ENCODE measurements at places on chromosomes 13 and 19.

DNA sequence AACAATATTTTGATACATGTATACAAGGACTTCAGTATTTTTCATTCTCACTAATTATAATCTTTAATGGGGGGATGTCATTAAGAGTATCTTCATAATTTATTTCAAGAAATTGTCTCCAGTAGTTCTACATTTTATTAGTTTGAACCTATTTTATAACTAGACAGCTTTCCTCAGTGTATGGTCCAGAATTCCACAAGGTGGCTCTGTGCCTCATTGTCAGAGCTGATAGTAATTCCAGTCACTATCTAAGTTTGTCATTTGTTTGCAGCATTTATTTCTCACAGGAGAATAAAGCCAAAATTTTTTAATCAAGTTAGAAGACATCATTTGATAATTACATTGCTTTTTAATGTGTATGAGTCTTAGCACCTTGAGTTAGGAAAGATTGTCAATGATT is 1633.0 kb upstream of the PCDH20 start:
- no peak for DNase-seq

- no peak for DNase-seq
Observed at GRCh38 chr19:1986357-1987162, 29.0 kb downstream of the BTBD2 start.

GRCh38 chr19:8631425-8631819 is 989 bp downstream of the NFILZ start:
- no peak for DNase-seq

DNA sequence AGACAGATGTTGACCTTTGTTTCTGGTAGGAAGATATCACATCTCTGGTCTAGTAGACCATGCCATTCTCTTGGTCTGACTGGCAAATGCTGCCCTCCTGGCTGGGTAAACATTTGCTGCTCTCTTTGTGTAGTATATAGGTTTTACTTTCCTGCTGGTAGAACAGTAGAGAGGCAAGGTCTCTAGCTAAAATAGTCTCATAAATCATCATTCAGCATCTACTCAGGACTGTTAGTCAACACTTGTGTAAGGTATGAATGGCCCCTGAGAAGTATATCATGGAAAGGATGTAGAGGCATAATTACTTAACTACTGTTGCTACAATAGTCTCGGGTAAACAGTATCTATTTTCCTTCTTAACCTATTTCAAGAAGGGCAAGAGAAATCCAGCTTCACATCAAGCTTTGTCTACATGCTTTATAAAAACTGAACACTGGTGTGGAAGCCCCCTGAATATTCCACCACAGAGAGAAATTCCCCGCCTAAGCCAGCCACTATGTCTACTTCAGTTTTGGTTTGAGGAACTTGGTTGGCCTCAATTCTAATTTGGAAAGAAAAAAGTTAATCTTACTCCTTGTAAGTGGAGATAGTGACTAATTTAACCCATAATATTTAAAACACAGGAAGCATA is 18.4 kb upstream of the MYCBP2 start:
- DNase-seq = no peak

GRCh38 chr13:33176526-33176925 is 109.0 kb downstream of the STARD13 start:
- no peak for DNase-seq

DNA sequence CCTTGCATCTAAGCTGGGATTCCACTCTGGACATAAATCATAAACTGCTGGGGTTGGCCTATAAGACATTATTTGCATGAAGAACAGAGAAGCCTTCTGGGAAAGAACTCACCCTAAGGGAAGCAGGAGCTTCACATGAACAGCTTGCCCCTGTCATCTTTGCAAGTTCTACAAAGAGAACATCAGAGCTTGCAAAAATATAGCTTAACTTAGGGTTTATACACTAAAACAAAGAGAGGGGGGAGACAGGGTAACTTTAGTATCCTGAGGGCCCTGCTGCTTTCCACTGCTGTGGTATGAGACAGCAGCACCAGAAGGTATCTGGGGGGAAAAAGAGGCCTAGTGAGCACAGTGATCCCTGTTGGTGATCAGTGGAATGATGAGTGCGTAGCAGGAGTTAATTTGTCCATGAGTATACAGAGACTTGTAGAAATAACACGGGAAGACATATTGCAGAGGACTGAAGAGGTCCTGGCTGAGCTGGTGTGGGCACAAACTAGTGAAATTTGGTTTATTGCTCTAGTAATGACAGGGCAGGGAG is 116.1 kb upstream of the TSC22D1 start:
- no peak for DNase-seq

GRCh38 chr19:55478364-55478763 is 1.9 kb downstream of the ZNF628 start:
- DNase-seq = no peak

DNA sequence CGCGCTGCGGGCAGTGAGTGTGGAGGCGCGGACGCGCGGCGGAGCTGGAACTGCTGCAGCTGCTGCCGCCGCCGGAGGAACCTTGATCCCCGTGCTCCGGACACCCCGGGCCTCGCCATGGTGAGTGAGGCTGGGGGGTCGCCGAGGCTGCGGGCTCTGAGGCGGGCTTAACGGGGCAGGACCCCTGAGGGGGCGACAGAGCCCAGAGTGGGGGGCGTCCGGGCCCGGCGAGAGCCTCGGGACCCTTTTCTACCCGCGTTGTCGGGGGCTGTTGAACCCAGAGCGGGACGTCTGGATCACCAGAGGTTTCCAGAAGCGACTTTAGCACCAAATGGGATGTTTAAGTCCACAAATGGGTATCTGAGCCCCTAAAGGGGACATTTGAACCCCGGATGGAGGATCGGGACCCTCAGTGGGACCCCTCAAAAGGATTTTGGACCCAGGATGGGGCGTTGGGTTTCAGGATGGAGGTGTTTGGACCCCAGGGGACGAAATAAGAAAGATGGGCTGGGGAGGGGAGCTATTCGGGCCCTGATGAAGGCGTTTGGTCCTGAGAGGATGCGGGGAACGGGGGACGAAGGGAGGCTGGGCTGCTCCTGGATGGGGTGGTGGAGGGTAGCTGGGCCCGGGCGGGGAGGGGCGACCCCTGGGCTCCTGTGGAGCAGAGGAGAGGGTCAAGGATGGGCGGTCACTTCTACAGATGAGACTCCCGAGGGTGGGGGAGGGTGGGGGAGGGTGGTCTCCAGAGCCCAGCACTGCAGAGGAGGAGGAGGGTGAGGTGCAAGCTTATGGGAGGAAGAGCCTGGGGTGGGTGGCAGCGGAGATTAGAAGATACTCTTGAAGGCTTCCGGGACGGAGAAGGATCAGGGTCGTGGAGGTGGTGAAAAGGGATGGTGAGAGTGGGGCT is at the start of gene CALM3:
Gene CALM3, plus strand, starts transcription at position 13 of the 907 bp plus-strand sequence. Its CDS starts 105 bp downstream, at position 118.
- no peak for DNase-seq

GRCh38 chr19:57027360-57027759 is 92.4 kb upstream of the USP29 start:
- DNase-seq = no peak

DNA sequence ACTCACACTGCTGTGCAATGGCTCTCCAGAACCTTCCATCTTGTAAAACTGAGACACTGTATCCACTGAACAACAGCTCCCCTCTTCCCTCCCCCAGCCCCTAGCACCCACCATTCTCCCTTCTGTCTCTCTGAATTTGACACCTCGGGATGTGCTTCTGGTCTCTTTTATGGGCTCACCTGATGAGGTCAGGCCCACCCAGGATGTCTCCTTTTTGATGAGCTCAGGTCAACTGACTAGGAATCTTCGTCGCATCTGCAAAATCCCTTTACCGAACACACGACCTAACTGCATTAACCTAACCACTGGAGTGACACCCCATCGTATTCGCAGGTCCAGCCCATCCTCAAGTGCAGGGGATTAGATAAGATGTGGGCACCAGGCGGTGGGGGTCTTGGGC is 73.9 kb downstream of the GNG7 start:
- DNase-seq = no peak

DNA sequence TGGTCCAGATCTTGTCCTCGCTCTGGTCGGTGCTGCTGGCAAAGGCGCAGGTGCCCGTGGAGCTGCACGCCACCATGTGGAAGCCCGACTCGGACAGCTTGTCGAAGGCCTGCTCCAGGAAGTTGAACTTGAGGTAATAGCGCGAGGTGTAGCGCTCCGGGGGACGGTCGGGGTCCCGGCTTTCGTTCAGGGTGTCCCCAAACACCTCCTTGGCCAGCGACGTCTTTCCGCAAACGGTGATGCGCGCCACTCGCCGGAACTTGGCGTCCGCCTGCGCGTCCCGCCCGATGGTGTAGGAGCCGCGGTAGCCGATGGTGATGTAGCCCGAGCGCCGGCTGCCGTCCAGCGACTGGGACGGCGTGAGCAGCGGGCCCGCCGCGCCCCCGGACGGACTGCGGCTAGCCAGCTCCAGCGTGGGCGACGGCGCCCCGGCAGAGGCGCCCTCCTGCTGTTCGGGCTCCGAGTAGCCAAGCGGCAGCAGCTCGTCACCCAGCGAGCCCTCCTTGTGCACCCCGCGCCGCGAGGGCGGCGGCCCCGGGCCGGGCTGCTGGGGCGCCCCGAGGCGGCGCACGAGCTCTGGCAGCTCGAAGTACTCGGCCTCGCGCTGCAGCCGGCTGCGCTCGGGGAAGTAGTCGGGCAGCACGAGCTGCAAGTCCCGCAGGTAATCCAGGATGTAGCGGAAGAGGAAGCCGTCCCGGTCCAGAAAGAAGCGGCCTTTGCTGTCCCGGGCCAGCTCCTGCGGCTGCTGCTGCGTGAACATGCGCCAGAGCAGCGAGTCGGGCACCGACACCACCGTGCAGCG is 801 bp downstream of the KCTD12 start:
- DNase-seq = peak; percentile 46

DNA sequence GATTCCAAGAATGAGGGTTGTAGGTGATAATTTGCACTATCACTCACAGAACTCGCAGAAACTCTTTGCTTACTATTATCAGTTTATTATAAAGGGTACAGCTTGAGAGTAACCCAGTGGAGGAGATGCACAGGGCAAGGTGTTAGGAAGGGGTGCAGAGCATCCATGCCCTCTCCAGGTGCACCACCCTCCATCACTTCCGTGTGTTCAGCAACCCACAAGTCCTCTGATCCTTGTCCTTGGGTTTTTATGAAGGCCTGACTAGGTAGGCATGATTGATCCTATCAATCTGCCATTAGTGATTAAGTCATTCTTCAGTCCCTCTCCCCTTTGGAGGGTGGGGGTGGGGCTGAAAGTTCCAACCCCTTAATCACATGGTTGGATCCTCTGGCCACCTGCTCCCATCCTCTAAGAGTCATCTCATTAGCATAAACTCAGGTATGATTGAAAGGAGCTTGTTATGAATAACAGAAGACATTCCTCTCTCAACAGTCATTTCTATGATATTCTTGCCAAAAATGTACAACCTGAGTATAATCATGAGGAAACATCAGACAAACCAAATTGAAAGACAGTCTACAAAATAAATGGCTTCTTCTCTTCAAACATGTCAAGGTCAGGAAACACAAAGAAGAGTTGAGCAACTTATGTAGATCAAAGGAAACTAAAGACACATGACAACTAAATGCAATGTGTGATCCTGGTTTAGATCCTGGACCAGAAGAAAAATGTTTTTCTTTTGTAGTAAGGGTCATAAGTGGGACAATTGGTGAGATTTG is 225.4 kb downstream of the PCCA start:
- no peak for DNase-seq

GRCh38 chr13:29502391-29503008 is 93.0 kb downstream of the SLC7A1 start:
- DNase-seq = no peak

- no peak for DNase-seq
Observed at GRCh38 chr19:43681821-43682220, 11.9 kb upstream of the PLAUR start.

- DNase-seq = no peak
Observed at GRCh38 chr13:85586422-85586831, 212.8 kb downstream of the SLITRK6 start.

DNA sequence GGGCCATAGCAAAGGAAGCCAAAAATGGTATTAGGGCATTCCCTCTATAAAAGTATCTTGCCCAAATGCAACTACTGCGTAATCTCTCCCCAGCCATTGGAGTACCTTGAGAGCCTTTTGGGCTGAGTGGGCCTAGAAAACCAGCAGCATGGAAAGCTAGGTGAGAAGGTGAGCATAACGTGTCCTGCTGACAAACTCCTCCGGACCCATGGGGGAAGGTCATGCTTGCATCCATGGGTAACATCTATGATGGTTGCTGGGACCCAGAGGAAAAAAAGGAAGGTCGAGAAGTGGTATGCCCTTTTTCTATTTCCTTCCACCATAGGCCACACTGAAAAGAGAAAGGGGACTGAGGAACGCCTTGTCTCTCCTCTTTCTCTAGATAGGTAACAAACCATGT is 57.4 kb downstream of the ZNF728 start:
- no peak for DNase-seq

Data from naive B cell (primary cell).